Fibroblast of the conjunctiva (primary cell): ENCODE measurements at places on chromosomes 4 and X.

DNA sequence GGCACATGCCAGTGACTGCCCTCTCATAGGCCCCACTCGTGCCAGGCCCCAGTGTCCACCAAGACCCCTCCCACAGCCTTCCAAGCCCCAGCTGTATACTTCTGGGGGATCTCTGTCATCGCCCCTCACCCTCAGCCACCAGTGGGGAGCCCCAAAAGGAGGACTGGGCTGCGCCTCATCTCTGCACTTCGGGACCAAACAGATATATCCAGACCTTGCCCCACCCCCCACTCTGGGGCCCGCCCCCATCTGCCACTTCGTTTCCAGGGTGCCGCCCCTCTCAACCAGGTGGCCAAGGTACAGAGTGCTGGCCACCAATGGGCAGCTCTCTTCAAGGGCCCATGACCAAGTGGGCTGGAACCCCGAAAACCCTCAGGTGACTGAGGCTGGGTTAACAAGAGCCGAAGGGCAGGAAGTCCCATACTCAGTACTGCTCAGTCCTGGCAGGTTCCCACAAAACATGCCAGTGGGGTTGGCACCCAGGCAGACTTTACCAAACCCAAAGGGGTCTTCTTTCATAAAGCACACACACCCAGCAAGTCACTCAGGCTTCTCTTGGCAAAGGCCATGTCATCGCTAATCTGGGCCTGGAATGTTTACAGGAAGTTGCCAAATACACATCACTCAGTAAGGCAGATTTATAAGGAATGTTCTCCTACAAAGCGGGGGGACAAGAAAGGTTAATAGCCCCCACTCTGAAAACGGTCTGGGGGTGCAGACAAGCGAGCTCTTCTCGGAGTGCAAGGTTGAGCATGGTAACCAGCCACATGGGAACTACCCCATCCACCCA is 4.4 kb downstream of the ZFYVE28 start:
- DNase-seq = no peak

DNA sequence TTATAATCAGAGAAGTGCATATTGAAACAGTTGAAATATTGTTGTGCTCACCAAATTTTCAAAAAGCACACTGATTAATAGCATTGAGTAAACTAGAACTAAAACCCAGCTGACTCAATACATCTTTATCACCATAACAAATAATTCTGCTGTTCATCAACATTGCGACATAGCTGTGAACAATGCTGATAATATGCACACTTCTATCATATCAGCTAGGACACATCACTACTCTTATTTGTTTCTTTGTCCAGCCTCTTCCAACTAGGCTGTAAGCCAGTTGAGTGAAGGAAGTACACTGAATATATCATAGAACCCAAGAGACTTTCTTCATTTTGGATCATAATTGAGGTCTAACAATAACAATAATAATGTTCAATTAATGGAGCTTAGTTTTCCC is 349.7 kb downstream of the IQCM start:
- peak; percentile 38 for DNase-seq

DNA sequence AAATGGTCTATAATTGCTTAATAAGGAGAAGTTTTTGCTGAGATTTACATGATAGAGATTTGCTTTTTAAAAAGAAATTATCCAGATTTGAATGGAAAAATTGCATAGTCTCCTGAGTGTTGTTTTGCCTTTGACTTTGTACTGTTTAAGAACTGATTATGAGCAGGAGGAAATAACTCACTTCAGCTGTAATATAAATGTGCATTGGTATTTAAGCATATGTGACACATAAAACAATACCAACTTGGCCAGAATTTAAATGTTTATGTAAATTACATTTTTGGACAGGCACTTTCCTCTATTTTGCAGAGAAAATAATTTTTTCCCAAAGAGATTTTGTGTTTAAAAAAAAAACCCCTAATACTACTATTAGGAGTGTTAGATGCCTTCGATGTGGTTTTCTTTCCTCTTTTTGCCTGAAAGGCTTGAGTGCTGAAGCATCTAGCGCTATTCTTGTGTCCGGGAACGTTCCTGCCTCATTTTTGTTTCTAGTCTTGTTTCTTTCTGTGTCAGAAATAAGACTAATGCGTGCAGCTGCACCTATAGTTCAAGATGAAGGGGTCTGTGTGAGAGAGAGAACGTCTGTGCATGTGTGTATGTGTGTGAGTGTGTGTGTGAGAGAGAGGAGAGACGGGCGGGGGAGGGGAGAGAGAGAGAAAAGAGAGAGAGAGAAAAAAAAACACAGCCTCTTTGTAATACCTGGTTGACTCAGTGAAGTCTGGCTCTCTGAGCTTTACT is 60.8 kb downstream of the TBL1X start:
- DNase-seq = no peak

- DNase-seq = no peak
These were observed 39.2 kb downstream of the POLA1 start for GRCh38 chrX:24732766-24733500.

DNA sequence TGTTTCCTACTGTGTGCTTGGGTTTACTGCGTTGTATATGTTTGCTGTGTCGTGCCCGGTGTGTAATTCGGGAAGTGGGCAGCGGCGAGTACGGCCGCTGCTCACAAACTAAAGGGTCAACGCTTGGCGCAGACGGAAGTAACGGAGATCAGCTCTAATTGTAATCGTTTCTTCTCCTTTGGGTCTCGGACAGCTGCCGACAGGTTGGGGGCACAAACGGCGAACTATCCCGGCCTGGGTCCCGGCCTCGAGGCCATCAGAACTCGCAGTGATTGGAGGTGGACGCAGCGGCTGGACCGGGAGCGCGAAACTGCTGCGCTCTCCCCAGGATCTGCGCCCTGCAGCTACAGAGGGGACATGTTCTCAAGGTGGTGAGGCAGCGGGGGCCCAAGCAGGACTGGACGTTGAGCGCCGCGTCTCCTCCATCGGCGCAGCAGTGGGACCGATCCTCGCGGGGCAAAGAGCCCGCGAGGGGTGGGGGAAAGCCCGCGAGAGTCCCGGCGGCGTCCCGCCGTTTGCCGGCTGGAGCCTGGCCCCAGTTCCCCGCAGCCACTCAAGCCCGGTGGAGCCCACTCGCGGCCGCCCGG is 516 bp upstream of the ZIC3 start:
- no peak for DNase-seq
